ENCODE measurements at places on chromosomes 6 and 20.

DNA sequence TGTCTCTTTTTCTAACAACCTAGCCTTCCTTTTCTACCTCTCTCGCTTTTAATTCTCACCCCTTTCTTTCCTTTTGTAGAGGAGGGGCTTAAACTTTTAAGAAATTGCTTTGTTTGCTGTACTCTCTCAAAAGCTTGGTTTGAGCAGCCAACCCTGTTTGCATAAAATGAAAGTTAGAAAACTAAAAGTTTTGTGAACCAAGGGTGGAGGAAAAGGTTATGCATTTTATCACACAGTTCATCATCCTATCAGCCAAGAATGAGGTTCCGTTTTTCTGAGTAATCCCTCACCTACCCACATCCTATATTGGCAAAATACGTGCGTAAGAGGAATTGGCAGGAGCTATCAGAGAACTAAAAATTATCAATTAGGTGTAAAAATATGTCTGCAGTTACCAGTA, 42.8 kb upstream of the LOC128125822 start:
- no peak for DNase-seq

- no peak for DNase-seq
These were observed 527.8 kb upstream of the FLRT3 start for GRCh38 chr20:14865169-14865568.

GRCh38 chr6:35717449-35718374, 19.1 kb upstream of the ARMC12 start:
- no peak for DNase-seq

GRCh38 chr20:34876406-34877282, at the start of gene ACSS2:
TSS of gene ACSS2 (plus strand) at chr20:34876612. CDS start at chr20:34876646, 34 bp downstream.
- DNase-seq, result peak; percentile 99

DNA sequence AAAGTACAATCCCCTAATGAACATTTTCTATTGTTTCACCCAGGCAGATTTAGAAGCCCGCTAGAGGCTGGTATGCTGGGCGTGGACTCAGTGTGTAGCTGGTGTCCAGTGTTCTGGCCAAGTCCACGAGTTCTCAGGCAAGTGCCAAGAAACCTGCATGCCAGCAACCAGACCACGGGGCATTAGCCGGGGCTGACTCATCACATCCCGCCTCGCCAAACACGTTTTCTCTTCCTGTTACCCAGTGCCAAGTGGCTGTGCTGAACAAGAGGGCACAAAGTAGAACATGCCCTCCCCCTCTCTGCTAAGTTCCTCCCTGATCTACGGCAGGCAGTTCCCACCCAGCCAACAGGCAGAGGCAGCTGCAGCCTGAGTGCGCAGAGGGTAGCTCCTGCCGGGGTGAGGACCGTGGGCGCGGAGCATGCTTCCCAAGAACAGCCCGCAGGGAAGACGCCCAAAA, 29.6 kb downstream of the RAMACL start:
- peak; percentile 89 for DNase-seq

DNA sequence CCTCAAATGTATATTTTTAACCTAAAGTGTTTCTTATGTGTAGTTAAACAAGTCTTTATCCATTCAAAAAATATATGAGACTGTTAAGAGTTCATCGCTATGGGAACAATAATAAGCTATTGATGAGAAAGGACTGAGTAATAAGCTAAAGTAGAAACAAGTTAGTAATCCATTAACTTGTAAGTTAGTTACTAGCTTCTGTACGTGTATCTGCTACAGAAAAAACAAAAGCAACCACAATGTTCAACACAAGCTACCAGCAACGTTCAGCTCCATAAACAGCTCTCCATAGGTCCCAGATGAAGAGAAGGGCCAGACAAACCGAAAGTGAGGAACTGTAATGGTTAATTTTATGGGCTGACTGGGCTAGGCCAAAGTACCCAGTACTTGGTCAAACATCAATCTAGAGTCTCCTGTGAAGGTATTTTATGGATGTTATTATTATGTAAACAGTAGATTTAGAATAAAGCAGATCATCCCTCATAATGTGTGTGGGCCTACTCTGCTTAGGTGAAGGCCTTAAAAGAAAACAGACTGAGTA, 33.8 kb upstream of the FAM135A start:
- DNase-seq, result no peak

DNA sequence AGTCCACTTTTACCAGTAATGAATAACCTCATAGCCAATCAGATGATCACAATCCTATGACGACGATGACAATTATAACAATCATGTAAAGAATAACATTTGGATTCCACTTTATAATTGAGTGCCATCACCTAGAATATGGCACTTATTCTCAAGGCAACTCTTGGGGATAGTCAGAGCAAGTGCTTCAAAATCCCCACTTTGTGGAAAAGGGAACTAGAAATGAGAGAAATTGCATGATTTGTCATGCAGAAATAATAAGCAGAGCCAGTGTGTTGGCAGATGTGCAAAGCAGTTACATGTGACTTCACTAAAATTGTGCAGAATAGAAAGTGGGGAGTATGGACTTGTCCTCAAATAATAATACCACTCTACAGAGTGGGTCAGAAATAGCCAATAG, 41.3 kb downstream of the FRK start:
- no peak for DNase-seq

GRCh38 chr6:125198398-125198937, 44.9 kb downstream of the TPD52L1 start:
- DNase-seq, result no peak

- DNase-seq, result no peak
These were observed 131.3 kb upstream of the MTHFD1L start for GRCh38 chr6:150734235-150734634.

DNA sequence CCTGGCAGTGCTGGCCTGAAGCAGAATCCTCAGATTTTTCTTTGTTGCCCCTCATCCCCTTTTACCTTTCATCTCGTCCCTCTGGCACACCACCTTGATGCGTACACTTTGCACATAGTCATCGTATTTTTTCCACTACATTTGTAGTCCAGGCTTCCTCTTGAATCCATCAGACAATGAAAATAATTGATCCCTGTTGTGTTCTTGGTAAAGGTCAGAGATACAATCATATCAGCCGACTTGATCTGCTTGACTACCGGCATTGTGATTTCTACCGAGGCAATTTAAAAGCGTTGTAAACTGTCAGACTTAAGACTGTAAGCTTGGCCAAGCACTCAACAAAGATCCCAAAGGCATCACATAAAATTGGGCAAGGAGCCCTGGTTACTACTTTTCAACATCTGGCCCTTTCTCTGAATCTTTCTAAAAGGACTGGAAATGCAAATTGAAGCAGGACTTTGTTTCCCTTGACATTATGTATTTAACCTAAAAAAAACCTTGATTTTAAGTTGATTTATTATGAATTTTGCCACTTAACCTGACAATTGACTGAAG, 512.6 kb downstream of the LMBRD1 start:
- no peak for DNase-seq

DNA sequence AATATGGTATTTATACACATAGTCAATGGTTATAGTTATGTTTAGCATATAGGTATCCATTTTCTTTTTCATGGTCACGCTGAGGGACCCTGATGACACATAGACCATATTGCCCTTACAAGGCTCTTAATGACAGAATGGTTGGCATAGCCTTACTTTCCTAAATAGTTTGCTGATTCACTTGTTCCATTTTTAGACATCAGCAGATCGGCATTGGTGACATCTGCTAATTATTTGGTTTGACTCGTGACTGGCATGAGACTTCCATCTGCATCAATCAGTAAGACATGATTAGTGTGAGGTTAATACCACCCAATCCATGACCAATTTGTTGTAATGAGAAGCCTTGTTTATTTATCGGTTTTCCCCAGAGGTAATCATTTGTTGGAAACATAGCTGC, 309.7 kb downstream of the ALDH8A1 start:
- no peak for DNase-seq

DNA sequence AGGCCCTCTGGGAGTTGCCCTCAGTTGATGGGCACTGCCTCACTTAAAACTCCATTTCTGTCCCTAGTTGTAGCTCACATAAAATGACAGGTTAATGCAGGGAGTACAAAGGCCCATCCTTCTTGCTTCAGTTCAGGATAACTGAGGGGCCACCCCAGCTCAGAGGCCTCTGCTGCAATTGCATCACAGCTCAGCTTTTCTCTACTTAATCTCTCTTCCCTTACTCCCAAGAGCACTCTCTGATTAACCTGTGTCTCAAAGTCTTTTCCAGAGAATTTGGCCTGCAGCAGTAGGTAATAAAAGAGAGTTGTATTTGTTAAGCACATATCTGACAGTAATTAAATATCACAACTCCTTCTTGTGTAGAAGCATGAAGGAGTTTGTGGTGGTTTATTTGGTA, 40.9 kb upstream of the FLRT3 start:
- no peak for DNase-seq

DNA sequence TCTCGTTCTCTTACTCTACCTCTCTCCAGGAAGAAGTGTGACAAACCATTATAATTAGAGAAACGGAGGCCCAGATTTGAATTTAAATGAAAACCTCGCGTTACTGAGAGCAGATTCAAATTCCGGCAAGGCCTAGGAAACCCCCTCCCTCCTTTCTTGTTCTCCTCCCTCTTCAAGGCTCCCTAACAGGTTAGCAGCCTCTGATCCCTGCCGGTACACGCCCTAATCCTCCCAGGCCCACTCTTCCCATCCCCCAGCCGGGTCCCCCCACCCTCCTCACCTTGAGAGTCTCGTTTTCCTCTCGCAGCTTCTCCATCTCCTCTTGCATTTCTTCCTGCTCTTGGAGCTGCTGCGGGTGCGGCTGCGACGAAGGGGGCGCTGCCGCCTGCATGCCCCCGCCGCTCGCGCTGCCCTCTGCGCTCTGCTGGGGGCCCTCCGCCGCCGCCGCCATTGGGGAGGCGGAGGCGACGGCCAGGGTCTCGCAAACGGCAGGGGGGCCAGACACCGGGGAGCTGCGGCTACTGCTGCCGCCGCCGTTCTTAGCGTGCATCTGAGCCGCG, 3.8 kb downstream of the MTCL3 start:
- peak; percentile 45 for DNase-seq

DNA sequence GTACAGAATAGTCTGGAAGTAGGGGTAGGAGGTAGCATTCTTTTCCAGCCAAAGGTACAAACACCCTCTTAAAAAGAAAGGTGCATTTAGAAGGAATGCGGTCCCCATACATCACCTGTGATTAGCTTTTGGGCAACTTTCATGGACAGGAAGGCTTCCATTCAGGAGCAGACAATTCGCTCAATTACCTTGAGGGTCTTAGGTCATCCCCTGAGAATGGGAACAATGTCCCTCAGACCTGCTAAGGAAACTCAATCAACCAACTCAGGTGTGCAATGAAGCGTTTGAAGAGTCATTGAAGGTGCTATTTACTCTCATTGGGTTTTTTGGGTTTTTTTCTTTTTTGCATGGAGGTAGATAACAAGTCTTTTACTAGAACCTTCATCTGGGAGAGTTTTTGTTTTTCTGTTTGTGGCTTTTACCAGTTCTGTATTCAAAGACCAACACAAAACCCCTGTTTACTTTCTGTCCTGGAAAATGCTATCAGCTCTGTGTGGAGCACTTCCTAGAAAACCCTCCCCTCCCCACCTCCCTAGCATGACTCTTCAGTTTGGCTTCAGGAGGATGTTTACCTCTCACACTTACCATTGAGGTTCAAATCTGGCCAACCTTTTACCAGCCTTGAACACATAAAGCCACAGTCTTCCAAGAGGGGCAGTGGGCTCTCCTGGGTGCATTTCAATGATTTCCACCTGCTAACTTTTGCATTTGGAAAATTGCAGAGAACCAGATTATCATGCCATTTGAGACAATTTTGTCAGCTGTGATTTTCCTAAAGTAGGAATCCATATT, 271.2 kb upstream of the PRDM1 start:
- no peak for DNase-seq

- no peak for DNase-seq
These were observed 42.2 kb upstream of the EDN3 start for GRCh38 chr20:59258221-59258621.

All from left ventricle myocardium superior (tissue), 1 donor.